ENCODE measurements at places on chromosomes 1 and 21. TPM values are rescaled to one million over a fixed set of nuclear protein-coding genes. Genes with fewer than 3 reads are reported as not detected.

LAMB3 gene
- 13.0 TPM for total RNA-seq

DNA sequence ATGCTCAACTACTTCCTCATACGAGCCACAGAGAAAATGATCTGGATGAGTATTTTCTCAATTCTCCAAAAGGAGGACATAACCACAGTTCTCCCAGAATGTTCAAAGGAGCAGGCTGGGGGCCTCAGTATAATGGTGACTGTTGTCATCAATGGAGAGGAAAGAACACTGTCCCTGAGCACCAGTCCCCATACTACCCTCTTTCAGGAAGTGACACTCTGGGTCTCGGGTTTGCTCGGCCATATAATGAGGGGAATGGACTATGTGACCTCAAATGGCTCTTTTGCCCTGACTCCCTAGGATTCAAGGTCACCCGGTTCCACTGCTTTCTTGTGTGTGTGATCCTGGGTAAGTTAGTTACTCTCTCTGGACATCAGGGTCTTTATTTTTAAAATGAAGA is 22.8 kb downstream of the SLC9A1 start:
- DNase-seq = no peak

DNA sequence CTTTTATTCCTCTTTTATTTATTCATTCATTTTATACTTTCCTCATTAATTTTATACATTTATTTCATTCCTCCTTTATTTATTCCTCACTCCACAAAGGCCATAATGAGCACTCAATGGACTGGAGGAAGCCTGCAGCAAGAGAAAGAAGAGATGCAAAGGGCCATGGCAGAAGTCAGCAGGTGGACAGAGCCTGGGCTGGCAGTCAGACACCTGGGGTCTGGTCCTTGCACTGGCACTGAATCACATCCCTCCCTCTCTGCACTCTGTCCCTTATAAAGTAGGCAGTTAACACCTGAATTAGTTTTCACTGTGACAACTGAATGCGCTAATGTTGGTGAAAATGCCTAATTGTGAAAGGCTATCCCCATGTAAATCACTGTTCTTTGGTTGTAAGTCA is 38.6 kb downstream of the FAM78B start:
- no peak for DNase-seq

DNAJC28 gene
- total RNA-seq = 0.17 TPM

SLC9C2 gene
- total RNA-seq = not detected

DNA sequence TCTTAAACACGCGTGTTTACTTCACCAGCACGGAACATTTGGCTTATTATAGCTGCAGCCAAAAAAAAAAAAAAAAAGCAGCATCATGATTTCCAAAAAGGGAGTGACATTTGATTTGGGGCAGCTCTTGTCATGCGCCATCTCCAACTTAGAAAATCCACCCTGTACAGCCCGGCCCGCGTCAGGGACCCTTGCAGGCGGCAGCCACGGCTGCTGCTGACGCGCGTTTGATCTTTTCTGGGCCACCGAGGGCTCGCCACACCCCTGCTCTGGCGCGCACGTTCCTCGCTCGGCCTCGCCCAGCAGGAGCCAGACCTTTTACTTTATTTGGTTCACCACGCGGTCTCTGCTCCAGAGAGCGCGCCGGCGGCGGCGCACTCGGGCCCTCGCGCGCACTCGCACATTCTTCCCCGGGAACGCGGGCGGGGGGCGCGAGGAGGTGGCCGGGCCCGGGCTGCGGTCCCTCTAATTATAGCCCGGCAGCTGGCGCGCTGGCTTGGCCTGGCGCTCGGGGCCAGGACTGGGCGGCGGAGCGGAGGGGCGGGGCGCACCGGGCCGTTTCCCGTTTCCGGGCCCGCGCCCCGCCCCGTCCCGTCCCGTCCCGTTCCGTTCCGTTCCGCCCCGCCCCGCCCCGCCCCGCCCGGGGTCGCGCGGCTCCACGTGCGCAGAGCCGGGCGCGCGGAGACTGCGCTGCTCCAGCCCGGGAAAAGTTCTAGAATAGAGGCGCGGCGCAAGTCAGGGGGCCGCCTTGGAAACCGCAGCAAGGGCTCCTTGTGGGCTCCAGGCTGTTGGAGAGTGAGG is 10.2 kb downstream of the IRF2BP2 start:
- DNase-seq = peak; percentile 74

- DNase-seq = no peak
These were observed 444.2 kb downstream of the SETD4 start for GRCh38 chr21:35616090-35616489.

CTTNBP2NL gene
- total RNA-seq = 1.0 TPM

- no peak for DNase-seq
These were observed 122.2 kb upstream of the TMEM51 start for GRCh38 chr1:15031251-15031933.

HMGCS2 gene
- total RNA-seq = not detected

SPATA6 gene
- 1.6 TPM for total RNA-seq

IVL gene
- not detected for total RNA-seq

MYOC gene
- total RNA-seq = not detected

DNA sequence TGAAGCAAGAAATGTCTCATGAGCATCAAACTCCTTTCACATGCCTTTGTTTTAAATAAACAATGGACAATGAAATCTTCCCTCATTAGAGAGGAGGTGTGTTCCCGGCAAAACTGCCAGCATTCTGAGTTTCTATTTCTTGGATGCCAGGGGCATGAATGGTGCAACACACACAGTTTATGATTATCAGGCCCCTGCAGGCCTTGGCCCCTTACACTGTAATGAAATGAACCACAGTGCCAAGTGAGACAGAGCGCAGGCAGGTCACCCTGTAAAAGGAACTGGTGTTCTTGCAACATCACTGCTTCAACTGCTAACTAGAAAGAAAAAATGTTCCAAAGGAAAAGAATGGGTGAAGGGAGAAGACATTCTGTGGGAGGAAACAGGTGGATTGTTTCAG is 3.8 kb upstream of the PIGC start:
- DNase-seq = no peak

HCRTR1 gene
- not detected for total RNA-seq

DNA sequence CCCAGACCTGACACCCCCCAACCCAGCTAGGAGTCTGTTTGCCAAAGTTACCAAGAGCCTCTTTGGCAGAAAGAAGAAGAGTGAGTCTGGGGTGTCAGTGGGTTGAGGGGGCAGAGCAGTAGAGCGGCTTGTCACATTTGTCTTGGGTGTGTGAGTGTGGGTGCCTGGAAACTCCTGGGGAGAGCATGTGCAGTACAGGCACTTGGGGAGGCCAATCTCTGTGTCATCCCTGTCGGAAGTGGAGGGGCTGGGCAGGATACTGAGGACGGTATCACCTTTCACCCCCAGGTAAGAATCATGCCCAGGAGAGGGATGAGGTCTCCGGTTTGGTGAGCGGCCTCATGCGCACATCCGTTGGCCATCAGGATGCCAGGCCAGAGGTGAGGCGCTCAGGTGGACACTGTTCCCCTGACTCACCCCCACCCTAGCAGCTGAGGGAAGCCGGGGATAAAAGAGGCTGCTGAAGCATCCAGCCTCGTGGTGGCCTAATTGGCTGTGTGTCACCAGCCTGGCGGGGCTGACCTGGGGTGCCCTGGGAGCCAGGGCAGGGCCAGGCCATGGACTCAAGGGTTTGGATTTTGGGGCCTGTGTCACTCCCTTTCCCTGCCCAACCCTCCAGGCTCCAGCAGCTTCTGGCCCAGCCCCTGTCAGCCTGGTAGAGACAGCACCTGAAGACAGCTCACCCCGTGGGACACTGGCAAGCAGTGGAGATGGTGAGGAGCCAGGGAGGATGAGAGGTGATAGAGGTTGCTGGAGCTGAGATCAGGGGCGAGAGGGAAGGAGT is 3.3 kb downstream of the PLK3 start:
- no peak for DNase-seq

DNA sequence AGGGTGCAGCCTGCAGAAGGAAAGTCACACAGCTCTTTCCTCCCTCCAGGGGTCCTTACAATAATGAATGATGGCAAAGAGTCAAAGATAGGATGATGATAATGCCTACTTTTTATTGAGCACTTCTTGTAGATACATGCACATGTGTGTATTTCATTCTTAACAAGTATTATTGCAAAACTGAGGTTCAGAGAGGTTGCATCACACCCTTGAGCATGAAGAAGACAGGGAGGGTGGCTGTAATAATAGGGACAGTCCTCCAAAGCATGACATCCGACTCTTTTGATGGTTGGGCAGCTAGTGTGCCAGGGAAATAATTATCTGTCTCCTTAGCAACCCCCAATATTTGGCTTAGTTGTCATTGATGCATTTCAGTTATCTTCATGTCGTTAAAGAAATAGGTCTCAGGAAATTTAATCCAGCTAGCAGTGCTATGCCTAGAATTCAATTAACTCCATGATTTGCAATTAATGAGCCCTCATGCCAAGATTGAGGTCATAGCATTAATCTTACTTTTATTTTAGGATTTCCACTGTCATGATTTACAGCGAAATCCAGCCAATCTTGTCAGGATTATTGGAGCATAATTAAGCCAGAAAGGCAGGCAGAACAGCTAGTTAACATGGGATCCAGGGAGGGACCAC is 35.0 kb downstream of the DNAJC6 start:
- DNase-seq = no peak

CA14 gene
- not detected for total RNA-seq

GRCh38 chr1:243756529-243756928 is 93.5 kb downstream of the AKT3 start:
- DNase-seq = no peak

- DNase-seq = no peak
These were observed 56.1 kb downstream of the KCTD3 start for GRCh38 chr1:215623162-215623561.

DNA sequence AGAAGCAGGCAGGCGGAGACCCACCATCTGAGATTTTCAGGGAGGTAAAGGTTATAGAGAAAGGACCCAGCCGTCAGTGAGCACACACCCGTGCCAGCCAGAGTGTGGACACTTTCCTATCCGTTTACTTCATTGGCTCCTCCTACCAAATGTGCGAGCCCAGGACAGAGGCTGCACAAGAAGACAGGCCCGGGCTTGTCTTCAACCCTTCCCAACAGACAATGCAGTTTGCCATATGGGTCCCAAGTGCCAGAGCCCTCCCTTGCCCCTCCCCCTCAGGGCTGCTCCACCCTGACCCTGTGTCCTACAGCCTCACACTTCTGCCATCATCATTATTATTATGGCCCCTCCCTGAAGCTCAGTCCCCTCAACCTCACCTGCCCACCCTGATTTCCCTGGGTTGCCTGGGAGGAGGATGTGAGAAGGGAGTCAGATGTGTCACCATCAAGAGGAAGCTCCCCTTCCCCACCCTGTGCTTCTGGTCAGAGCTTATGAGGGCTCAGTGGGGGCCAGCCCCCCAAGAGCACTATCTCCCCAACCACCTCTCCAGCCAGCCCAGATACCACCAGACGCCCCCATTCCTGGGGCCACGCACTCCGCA is 9.4 kb downstream of the LAPTM5 start:
- peak; percentile 59 for DNase-seq

GRCh38 chr1:114272593-114272992 is 118.9 kb upstream of the SYT6 start:
- DNase-seq = no peak

DNA sequence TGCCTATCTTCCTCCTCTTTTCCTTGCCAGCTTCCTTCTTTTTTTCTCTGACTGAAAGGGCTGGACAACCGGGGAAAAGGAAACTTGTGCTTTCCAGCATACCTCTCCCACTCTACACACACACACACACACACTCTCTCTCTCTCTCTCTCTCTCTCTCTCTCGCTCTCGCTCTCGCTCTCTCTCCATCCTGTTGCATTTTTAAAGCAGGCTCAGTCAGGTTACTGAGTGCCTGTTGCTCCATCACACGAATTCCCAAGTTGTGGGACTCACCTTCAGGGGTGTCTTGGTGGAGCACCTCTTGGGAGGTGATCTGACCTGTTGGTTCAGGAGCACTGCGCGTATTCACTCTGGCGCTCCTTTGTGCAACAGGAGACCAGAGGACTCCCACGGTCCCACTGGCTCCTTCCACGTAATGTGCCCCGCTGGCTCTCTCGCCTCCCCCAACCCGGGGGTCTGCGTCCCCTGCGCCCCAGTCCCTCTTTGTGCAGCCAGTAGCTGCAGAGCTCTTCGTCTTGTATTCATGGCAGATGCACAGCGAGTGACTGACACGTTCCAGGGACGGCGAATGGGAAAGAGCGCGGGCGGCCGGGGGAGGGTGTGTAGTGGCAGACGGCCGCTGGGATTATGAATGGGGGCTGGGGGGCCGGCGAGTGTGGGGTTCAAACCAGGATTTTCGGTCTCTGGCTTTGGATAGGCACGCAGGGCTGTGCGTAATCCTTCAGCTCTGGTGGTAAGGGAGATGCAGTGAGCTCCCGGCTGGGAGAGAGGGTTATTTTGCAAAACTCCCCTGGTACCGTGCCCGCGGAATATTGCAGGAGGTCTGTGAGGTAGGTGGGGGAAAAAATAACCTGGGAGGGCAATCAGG is 660 bp upstream of the PDE4B start:
- DNase-seq = no peak

GRCh38 chr1:241939798-241940197 is 17.8 kb upstream of the BECN2 start:
- no peak for DNase-seq

DNA sequence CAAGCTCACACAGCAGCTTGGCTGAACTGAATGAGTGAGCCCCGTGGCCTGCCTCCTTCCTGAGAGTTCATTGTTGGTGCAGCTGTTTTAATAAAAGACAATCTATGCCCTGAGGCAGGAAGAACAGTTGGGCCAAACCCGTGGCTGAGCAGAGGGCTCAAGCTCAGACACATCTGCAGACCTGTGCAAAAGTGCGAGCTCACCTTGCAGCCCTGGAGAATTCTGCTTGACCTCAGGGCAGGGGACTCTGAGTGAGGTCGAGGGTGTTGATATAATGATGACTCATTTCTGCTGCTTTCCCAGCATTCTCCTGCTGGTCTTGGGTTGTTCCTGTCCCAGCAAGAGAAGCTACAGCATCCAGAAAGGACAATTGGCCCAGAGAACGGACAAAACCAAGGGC is 61.0 kb downstream of the ATP5PO start:
- no peak for DNase-seq

- peak; percentile 93 for DNase-seq
These were observed 45.3 kb downstream of the HHAT start for GRCh38 chr1:210373878-210374599.

RGL1 gene
- total RNA-seq = 2.7 TPM

- DNase-seq = peak; percentile 46
These were observed 76.6 kb downstream of the NDUFS5 start for GRCh38 chr1:39102537-39103327.

TCEA3 gene
- 13.7 TPM for total RNA-seq

KCNT2 gene
- total RNA-seq = not detected

SYT14 gene
- total RNA-seq = not detected

DNA sequence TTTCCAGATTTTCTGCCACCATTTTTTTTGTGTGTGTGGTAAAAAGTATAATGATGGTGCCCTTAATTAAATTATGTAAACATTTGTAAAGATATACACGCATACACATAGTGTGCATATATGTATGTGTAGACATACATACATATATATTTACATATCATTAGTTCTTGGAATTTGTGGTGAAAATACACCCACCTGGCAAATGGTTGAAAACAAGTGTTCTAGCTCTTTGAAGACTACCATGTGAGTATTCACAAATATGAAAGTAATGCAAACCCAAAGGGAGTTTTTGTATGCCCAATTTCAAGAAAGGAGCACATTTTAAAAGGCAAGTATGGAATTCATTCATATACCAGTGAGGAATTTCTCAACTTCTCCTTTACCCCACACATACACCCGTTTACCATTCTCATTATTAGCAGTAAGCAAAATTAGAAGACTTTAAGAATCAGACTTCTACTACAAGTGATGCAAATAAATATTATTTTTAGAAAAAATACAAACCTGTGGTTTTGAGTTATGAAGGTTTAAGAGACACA is 8.0 kb downstream of the RABGAP1L start:
- DNase-seq = no peak

Data from activated naive CD4-positive, alpha-beta T cell treated with anti-CD3 and anti-CD28 coated beads for 36 hours (primary cell).